ENCODE measurements at places on chromosomes 7 and 10.

DNA sequence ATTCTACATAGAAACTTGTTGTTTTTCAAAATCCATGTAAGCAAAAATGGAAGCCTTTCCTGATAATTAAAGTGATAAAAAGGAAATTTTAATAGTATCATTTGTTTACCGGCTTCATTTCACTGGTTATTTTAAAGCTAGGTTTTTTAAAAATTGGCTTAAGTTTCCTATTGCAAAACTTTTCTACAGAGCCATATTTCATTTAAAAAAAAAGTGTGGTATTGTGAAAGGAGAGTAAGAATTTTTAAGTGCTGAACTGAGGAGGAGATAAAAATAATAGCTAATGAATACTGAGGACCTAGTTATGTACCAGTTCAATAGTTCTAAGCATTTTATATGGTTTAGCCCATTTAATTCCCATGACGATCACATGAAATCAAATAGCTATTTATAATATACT, 172.2 kb upstream of the COL1A2 start:
- DNase-seq, result no peak

- no peak for DNase-seq
These were observed 36.1 kb downstream of the ST8SIA6 start for GRCh38 chr10:17418249-17418648.

GRCh38 chr10:63255316-63255715, 122.2 kb downstream of the NRBF2 start:
- DNase-seq, result no peak

- no peak for DNase-seq
These were observed 87.4 kb downstream of the LRRC4 start for GRCh38 chr7:127943541-127944521.

DNA sequence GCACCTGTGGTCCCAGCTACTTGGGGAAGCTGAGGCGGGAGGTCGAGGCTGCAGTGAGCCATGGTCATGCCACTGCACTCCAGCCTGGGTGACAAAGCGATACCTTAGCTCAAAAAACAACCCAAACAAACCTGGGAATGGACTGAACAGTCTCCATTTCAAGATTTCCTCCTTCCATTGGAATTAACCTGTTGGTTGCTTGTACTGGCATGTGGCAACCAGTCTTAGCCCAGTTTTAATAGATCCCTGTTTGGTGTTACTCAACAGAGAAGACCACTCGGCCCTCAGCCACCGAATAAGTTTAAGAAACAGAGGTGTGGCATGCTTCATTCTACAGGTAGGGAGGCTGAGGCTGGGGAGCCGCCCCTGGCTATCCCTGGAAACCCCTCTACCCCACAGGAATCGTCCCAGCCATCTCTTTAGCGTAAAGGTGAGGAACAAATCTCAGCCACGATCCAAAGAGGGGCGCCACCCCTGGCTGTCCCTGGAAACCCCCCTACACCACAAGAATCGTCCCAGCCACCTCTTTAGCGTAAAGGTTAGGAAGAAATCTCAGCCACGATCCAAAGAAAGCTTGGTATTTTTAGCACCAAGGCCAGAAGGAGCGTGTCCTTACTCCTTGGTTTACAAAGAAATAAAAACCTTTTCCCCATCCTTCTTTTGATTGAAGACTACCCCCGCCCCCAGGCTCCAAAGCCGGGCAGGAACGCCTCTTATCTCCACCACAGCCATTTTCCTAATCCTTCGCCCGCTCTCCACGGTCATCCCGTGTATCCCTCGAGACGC, 861 bp upstream of the TSPAN14 start:
- DNase-seq, result no peak

GRCh38 chr7:101768280-101768679, 49.1 kb upstream of the CUX1 start:
- DNase-seq, result no peak

DNA sequence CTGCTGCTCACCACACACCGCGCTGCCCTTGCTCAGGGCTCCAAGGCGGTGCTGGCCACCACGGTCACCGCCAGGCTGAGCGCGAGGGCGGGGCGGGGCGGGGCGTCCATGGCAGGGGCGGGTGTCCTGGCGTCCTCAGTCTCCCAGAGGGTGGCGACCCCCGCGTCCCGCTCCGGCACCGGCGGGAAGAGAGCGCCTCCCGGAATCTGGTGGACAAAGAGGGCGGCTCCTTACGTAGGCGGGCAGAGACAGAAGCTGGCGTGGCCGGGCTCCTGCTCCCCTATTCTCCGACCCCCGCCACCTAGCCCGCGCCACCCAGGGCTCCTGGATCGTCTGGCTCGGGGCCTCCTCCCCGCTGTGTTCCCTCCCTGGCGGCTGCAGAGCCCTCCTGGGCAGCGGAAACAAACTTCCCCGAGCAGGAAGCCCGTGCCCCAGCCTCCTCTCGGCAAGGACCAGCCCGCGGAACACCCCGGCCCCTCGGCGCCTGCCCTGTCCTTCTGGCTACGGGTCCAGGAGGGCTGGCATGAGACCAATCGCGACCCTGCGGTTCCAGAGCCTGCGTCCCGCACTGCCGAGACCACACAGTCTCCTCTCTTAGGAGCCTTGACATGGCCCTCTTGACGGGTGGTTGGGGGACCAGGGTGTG, 133.8 kb upstream of the ZNF92 start:
- DNase-seq, result no peak

GRCh38 chr10:119346095-119346832, 138.9 kb downstream of the GRK5 start:
- no peak for DNase-seq

DNA sequence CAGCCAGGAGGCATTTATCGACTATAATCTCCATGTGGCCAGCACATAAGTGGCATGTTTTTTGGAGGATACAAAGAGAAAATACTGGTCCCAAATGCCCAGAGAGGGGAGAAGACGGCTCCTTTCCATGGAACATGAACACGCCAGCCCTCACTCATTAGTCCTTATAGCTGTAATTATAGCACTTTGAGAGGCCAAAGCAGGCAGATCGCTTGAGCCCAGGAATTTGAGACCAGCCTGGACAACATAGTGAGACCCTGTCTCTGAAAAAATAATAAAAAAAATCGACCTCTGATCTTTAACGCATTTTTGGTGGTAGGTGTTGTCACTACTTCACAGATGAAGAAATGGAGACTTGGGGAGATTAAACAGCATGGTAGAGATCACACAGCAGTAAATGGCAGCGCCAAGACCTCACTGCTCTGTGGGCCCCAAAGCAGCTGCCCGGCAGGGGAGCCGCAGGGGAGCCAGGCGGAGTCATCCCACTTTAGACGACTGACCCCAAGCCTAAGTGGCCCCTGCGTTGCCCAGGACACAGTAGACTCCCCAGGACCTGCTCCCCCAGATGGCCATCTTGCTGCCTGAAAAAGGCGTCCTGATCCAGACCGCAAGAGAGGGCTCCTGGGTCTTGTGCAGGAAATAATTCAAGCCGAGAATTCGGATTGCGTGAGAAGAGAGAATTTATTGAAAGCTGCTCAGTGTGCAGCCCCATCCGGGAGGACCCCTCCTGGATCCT, 21.2 kb upstream of the PRKAG2 start:
- DNase-seq, result no peak

DNA sequence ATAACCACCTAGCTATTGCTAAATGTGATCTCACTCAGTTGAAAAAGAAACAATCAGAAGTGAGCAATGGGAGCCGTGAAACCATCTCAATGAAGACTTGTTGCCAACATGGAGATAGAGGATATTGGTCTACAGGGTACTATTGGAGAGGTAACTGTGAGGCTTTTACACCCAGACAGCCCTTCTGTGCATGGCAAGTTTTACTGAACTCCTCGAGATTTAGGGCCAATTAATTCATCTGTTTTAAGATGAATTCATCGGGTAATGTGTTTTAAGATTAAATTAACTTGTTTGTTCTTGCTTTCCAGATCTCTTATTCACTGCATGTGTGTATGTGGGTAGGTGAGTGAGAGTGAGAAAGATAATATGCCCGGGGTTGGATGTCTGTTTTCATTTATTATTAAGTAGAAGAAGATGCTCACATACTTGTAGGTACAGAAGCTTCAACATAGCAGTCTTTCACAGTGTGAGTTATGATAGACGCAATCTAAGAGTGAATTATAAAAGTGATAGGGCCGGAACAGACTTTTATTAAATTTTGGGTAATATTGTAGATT, 323.8 kb downstream of the EXOC4 start:
- DNase-seq, result no peak

- no peak for DNase-seq
These were observed 25.8 kb upstream of the ZNF488 start for GRCh38 chr10:47409866-47410256.

Measured in GM12864 (cell line).